ENCODE measurements at places on chromosomes 3 and 15. TPM values are rescaled to one million over a fixed set of nuclear protein-coding genes. Genes with fewer than 3 reads are reported as not detected.
A peak's percentile ranks its signal among the peaks of the same experiment; 100 is the strongest.

ATP13A5 gene
- total RNA-seq: 1.1 TPM

GOLGA8H gene
- total RNA-seq: 1.1 TPM

HRG gene
- total RNA-seq: not detected

TFDP2 gene
- total RNA-seq: 24.1 TPM

GREM1 gene
- total RNA-seq: 2.4 TPM

MESP2 gene
- total RNA-seq: not detected

MAGEF1 gene
- total RNA-seq: 35.3 TPM

GRCh38 chr3:195764961-195765706, 44.4 kb downstream of the MUC20 start:
- no peak for DNase-seq

- DNase-seq: no peak
These were observed 22.1 kb upstream of the SCAANT1 start for GRCh38 chr3:63934041-63934866.

GRCh38 chr3:139134678-139135372, 90.1 kb upstream of the PRR23C start:
- no peak for DNase-seq

DNA sequence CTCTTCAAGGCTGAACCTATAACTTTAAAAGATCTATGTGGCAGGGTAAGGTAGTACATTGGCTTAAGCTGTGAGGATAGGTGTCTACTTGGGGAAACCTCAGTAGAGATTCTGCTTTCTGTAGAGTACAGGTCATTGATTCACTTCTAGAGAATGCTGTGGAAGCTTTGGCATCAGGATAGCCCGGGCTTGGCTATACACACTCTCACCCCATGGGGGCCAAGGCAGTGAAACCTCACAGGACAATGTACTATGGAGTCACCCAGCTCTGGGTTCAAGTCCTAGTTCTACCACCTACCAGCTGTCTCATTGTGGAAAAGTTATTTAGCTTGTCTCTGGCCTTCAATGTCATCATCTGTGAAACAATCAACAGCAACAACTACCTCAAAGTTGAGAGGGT, 9.0 kb downstream of the MTFMT start:
- no peak for DNase-seq

DNA sequence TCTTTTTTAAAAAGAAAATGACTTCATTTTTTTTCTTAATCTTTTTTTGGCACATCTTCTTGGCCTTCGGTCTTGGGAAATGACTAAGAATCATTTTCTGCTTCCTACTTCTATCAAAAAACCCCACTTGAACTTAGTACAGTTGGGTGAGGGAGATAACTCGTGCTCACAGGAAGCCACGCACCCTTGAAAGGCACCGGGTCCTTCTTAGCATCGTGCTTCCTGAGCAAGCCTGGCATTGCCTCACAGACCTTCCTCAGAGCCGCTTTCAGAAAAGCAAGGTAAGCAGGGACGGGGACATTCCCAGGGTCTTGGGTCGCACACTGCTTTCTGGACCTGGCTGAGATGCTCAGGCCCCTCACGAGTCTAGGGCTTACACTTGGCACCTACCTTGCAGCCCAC, at the start of gene CCR4:
Gene CCR4 (plus strand): TSS at position 235 of the 402 bp plus-strand sequence. CDS start 1,779 bp downstream, outside the sequence.
- DNase-seq: peak; percentile 43

DNA sequence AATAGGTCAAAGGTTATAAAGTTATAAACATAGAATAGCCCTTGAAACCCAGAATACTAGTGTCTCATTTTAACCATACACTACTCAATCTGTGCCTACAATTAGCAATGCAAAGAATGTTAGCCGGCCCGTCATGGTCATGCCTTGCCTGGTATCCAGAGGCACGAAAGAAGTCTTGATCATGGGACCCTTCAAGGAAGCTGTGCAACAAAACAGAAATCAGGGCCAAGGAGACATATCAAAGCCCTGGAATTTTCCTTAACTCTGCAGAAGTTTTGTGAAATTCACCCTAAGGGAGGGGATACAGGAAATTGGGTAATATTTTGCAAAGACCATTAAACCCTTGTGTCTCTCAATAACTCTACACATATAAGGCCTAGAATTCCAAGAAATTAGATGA, 482.4 kb downstream of the ROBO1 start:
- DNase-seq: peak; percentile 86

DNA sequence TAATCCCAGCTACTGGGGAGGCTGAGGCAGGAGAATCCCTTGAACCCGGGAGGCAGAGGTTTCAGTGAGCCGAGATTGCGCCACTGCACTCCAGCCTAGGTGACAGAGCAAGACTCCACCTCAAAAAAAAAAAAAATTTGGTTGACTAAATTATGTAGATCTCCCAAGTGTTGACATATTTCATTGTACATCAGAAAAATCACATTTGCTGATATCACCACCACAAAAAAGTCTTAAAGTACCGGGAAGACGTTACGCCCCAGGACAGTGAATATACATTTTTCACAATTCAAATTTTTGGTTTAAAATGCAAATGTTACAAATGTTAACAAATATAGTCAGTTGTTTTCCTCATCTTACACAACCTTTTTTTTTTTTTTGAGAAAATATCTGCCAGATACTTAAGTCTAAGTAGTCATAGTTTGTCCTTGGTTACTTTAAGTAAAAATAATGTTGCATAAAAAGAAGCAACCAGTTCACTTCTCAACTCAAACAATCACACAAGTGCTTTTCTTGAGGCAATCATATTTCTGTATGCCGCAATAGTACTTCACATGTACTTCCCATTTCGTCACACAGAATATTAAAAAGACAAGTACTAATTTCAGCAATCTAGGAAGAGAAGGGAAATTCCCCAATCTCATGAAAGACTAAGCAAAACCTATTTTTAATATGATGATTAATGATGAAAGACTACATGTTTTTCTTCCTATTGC, 41.0 kb upstream of the TCF12 start:
- no peak for DNase-seq

GRCh38 chr3:115098354-115099073, 48.6 kb downstream of the ZBTB20 start:
- no peak for DNase-seq

DNA sequence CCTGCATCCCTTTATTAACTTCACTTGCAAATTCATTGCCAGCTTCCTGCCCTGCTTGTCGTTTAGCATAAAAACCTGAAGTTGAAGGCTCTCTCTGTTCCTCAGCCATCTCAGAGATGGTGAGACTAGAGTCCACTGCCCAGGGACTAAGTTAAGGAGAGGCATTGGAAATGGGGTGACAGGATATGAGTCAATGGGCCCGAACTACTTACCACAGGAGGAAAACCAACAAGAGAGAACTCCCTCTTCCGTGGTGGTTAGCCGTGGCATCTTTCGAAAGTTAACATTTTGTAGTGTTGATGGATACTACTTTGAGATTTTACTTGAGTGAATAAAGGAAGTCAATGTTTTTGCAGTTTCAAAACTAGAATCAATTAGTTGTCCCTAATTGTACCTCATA, 65.3 kb downstream of the LRTM1 start:
- DNase-seq: no peak

GRCh38 chr3:72257738-72258137, 472.8 kb upstream of the PROK2 start:
- DNase-seq: no peak

GRCh38 chr3:39250116-39250747, 29.6 kb downstream of the CX3CR1 start:
- DNase-seq: no peak

DNA sequence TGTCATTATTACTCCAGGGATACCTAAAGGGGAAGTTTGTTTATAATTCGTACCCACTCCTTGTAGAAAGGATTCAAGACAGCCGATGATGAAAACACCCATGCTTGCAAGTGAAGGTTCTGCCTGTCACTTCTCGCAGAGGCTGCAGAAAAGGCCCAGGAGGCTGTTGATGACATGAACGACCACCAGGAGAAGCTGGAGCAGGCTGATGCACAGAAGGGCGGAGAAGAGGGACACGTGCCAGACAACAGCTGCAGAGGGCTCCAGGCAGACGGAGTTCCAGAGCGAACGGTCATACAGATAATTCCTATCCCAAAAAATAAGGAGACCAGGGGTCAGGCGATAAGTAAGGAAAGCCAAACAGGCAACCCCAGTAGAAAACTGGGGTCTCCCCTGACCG, 5.7 kb upstream of the DYNLT2B start:
- DNase-seq: peak; percentile 87

DNA sequence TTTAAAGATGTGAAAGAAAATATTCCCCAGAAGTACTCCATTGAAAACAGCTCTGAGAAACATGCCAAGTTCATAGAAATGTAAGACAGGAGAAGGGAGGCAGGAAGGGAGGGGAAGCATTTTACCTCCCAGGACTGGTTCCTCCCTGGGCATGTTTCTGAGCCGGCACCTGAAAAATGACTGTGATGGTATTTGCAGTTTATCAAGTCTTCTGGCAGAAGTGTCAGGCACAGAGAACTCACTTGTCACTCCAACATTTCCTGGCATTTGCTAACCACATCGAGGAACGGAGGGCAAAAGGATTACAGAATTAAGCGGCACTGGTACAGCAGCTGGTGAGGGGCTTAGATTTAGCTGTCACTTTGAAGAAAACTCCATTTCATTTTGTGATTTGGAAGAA, 1054.0 kb downstream of the TUSC7 start:
- no peak for DNase-seq

DNA sequence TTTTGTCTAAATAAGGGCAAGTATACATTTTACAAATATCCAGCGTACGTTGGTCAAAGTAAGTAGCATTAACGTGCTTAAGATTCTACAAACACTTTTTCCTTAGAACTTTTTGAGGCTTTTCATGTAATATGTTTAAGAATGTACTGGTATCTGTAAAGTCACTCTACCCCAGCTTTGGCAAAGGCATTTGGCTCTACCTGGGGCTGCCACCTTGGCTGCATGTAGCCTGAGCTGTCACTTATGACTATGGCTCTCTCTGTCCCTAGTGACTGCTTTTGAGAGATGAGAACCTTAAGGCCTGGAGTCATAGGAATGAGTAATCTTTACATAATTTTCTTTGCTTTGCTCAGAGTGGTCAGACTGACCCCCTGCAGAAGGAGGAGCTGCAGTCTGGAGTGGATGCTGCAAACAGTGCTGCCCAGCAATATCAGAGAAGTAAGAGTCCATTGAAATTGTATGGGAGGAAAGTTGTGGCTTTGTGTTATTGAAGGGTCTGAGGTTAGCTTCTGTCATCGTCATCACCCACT, 61.2 kb downstream of the IQGAP1 start:
- no peak for DNase-seq

DNA sequence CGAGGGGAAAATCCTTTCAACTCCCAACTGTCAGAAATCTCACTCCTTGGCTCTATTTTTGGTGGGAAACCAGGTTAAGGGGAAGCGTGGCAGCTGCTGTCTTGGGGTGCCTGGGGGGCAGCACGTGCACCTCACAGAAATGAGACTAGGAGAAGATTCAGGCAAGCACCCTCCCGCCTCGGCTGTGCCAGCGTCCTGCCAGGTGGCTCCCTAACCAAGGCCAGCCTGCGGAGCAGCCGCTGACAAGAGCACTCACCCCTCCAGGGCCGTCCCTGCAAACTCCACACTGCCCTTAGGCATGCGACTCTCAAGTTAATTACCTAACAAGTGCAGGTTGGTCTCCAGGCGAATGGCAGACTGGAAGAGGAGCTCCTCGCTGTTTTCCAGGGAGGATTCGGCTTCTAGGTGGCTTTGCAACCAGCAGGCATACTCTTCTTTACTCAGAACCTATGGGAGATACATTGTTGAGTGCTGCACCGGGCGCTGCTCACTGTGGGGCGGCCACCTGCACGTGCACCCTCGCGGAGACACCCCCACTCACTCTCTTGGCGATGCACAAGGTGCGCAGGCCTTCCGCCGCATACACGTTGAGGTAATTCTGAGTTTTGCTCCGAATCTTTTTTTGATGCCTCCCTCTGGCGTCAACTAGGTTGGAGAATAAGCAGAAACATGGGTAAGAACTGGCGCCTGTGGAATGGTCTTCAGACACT, 155.3 kb downstream of the ATP10A start:
- no peak for DNase-seq

DNA sequence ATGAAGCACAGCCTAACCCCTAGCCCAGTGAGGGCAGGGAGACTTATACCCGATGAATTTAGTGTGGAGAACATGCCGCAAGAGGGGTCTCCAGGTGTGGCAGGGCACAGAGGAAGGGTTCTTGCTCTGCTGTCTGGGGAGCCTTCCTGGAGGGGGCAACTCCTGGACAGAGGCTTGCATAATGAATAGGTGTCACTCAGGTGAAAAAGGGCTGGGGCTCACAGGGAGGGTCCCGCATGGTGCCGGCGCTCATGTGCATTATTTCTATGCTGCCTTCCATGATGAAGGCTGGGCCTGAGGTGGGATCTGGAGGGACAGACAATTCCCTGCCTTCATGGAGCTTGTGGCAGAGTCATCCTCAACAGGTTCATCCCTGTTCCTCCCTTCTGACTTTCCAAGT, 51.5 kb downstream of the ITGA11 start:
- no peak for DNase-seq

DNA sequence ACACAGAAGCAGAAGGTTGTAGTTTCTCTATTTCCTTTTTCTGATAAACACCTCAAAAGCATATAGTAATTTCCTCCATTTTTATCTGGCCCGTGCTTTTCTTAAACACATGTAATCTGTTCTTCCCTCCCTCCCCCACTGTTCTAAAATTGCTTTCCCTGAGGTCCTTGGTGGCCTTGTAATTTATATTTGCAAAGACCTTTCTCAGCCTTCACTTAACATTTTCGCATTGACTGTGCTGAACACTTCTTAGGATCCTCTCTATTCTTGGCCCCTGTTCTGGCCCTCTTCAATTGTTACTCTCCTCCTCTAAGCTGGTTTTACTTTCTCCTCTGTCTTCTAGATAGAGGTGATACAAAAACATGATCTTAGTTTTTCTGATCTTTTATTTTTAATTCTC, 28.3 kb downstream of the GAP43 start:
- DNase-seq: no peak

GRCh38 chr3:123664753-123665152, 79.9 kb upstream of the HACD2 start:
- no peak for DNase-seq

DNA sequence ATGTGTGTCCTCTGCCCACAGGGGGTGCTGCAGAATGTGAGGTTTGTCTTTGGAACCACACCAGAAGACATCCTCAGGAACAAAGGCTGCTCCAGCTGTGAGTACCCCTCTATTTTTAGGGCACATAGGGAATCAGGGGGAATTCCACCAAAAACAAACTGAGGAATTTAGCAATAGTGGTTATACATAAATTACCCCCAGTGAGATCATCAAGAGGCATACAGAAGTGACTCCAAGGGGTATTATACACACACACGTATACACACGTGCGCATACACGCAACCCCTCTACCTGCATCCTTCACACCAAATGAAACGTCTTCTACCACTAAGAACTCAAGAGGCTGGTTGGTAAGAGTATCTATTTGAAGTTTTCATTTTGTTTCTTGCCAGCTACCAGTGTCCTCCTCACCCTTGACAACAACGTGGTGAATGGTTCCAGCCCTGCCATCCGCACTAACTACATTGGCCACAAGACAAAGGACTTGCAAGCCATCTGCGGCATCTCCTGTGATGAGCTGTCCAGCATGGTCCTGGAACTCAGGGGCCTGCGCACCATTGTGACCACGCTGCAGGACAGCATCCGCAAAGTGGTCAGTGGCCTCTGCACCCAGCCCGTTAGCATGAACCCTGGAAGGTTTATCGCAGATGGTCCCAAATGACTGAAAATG, 2.9 kb downstream of the THBS1 start:
- no peak for DNase-seq

Measured in lung (tissue), 17 donors.